SJSA1 (cell line): ENCODE measurements at places on chromosomes 5 and 9. TPM values are rescaled to one million over a fixed set of nuclear protein-coding genes. Genes with fewer than 3 reads are reported as not detected.

The ADRA1B gene
- 2.8 and 4.4 TPM in 2 replicates for total RNA-seq

The PDE6A gene
- total RNA-seq, result 0.05 TPM in 1 of 2 replicates, not detected in the other

The BTNL8 gene
- total RNA-seq, result not detected in 2 replicates

The PDGFRB gene
- total RNA-seq, result 98.6 and 113 TPM in 2 replicates

The SOHLH1 gene
- total RNA-seq, result not detected in 2 replicates

The PCDHB8 gene
- total RNA-seq, result 0.75 and 1.8 TPM in 2 replicates

The TYRP1 gene
- 0.03 and 2.5 TPM in 2 replicates for total RNA-seq

The SLCO6A1 gene
- total RNA-seq, result not detected in 2 replicates

The CRB2 gene
- total RNA-seq, result not detected in 2 replicates

The GLDC gene
- 0.18 TPM in 1 of 2 replicates, not detected in the other for total RNA-seq

The C9orf50 gene
- not detected in 2 replicates for total RNA-seq

The NR2F1 gene
- 3.6 and 6.2 TPM in 2 replicates for total RNA-seq

DNA sequence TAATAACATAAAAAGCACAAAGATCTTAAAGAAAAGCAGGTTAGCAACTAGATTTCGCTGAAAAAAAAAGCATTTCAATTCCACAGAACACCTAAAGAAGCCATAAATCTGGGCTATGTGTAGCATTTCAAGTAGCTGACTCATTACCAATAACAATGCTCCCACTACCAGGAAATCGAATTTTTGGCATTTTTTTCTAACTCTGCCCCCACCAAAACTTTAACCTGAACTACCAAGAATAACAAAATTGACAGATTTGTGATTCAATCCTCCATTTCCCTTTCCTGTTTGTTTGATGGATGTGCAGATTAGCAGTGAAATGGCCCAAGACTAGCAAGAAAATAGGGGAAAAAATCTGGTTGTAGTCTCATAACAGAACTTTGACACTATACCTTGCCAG lies 180.2 kb downstream of the RASEF start:
- no peak for DNase-seq

DNA sequence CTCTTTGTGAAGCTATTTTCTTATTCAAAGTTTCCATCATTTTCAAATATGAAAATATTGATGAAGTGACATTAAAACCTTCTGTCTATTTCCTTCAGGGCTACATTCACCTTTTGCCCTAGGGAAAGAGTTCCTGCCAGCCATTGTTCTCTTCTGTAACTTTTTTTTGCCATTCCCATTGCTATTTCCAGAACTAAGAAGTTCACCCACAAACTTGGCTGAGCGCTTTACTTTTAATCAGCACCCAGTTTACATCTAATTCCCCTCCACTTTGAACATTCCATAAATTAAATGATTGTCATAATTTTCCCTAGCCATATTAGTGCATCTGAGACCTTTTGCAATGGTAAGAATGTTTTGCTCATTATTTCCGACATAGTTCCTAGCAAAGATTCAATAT lies 4.4 kb downstream of the IL33 start:
- no peak for DNase-seq

DNA sequence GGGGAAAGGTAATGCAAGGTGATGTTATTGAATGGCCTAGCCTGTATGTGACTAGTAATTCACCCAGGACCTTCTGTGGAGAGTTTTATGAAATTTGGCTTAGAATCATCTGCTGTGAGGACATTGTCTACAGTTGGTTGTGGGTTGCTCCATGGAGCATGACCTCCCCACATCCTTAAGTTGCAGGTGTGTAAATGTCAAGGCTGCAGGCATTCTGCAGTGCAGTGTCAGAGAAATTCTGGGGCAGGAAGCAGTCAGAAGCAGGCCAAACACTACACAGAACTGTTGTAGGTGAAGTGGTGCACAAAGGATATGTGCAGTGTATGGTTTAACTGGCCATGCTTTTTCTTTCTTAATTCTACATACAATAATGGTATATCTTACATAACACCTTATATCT lies 588.3 kb downstream of the EBF1 start:
- DNase-seq, result no peak

GRCh38 chr9:70093944-70094343 lies 50.3 kb downstream of the MAMDC2 start:
- DNase-seq, result peak; percentile 57

- no peak for DNase-seq
Observed at GRCh38 chr9:18990494-18990893, 42.5 kb downstream of the SAXO1 start.

DNA sequence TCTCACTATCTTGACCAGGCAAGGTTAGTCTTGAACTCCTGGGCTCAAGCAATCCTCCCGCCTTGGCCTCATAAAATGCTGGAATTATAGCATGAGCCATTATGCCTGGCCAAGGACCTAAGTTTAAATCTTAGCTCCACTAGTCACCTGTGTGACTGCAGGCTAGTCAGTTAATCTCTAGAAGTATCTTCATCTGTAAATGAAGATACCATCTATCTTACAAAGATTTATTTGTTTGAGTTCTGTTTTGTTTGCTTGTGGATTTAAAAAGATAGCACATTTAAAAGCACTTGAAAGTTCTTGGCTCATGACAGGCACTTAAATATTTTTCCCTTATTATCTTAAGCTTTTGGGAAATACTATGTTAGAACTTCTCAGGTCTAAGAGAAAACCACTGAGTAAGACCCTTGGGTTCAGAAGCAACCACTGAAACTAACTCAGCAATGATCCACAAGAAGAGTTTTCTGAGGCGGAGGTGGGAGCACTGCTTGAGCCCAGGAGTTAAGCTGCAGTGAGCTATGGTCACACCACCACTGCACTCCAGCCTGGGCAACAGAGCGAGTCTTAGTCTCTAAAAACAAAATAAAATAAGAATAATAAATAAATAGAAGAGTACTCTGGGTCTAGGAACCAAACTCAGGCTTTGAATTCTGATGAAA lies 19.1 kb downstream of the TMEM245 start:
- DNase-seq, result no peak

DNA sequence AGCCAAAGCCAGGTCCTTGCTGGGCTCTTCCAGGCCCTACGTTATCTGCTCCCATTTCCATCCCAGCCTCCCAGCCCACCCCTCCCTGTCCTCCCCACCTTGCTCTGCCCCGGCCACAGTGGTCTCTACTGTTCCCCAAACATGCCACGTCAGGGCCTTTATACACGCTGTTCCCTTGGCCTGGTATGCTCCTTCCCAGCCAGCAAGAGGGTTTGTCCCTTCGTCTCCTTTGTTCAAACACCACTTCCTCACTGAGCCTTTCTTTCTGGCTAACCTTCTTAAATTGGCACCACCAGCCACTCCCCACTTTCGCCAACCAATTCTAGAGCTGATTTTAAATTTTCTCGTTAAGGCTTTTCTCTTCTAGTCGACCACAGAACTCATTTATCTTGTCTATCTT lies 9.8 kb downstream of the SH2D3C start:
- DNase-seq, result no peak

DNA sequence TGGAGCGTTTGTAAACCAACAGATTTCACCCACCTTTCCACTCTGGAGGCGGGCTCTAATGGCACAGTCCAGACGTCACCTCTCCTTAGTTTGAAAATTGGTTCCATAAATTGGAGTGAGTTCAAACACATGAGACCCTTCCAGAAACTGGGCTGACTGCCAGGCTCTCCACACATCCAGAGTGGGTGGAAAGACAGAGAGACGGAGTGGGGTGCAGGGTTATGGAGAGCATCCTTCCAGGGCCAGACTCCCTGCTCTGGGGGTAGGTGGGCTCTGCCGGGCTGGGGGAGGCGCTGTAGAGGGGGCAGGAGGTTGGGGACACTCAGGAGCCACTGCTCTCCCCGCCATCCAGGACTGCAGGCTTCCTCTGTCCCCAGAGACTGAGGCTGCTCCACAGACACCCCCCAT lies 104.7 kb upstream of the PHYKPL start:
- DNase-seq, result no peak

GRCh38 chr5:68369457-68370125 lies 154.0 kb downstream of the PIK3R1 start:
- DNase-seq, result no peak

DNA sequence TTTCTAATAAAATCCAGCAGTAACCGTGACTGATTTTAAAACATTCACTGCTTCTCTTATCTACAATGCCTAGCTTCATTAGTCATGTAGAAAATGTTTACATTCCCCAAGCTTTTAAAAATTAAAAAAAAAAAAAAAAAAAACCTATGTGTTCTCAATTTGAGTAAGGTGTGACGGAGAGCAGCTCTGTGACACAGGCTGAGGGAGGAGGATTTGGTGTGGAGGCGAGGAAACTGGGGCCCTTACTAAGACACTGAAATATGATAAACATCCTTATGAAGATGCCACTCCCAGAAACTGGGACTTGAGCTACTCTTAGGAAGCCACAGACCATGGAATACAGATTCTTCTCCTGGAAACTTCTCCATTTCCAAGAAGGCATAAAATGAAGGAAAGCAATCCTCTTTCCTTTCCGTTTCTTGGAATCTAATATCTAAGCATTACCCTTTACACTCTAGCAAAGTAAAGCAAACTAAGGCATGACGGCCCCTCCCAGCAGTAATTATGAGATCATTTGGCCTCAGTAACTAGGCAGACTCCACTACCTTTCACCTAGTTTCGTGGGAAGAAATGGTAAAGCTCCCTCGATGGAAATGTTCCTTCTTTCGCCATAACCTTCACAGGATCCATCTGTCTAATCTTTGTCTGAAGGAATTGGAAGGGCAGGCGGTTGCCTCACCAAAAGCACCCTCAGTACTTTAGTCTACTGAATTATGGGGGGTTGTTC lies 23.5 kb downstream of the GRAMD2B start:
- peak; percentile 66 for DNase-seq

- DNase-seq, result no peak
Observed at GRCh38 chr5:106522296-106522695, 1148.4 kb downstream of the EFNA5 start.
